ENCODE measurements at places on chromosomes 6 and 20.

- no peak for DNase-seq
Measured at GRCh38 chr20:697826-698225, 22.2 kb upstream of the SCRT2 start.

GRCh38 chr6:137740967-137741761 is 125.9 kb upstream of the TNFAIP3 start:
- DNase-seq = no peak

DNA sequence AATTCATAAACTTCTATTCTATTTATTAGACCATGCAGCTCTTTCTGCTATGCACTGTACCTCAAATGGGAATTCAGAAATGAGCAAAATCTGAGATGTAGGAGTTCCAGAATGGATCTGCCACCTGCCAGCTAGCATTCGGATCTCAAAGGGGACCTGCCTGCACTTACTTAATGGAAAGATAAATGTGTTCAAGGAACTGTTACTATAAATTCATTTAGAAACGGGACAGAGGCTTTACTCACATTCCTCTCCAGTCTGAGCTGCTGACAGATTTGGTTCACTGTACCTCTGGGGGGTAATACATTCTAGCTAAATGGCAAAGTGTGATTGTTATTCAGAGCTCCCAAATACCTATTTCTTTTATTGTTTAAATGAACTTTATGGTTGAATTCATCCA is 384.1 kb downstream of the GRIK2 start:
- no peak for DNase-seq

DNA sequence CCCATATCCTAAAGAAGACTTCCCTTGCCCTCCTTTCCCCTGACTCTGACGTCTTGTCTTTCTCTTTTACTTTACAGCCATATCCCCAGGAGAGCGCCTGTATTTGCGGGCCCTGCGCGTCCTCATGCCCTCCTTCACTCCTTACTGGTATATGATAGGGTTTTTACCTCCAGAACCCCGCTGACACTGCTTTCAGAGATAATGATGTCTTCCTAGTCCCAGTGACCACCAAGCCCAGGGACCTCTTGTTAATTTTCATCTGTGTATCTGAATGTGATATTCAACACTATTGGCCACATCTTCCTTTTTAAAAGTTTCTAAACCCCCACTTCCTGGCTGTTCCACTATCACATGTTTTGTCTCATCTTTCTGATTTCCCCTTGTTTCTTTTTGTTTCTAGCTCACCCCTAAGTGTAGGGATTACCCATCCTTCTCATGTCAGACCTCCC is 102.0 kb downstream of the HIVEP1 start:
- DNase-seq = no peak
